Right ventricle myocardium superior (tissue), 1 donor: ENCODE measurements at places on chromosomes 12 and 14.

DNA sequence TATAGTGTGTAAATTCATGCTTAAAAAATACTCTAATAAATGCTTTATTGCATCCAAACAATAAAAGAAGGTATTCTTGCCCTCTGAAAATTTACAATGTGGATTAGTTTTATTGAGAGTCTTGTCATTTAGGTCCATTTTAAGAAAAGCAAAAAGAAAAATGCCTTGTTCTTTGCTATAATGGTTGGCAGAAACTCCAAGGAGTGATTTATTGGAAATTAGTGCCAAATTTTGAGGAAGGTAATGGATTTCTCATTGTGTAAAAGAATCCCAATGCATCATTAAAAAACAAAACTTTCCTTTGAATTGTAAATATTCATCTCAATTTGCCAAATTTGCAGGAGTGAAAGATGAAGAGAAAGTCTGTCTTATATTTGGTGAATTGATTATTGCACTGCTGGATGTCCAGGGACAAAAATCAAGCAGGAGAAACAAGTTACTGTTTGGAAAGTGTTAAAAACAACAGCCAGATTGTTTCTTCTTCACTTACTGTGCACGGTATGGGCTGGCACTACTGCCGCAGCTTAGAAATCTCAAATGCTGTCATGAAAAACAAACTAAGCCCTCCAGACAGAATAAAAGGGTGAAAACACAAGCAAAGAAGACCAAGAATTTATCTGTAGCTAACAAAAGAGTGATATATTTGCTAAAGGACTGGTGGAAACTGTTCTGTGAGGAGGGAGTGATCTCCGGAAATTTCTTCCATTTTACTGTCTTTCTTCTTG, 511.7 kb downstream of the TMTC2 start:
- DNase-seq, result no peak

DNA sequence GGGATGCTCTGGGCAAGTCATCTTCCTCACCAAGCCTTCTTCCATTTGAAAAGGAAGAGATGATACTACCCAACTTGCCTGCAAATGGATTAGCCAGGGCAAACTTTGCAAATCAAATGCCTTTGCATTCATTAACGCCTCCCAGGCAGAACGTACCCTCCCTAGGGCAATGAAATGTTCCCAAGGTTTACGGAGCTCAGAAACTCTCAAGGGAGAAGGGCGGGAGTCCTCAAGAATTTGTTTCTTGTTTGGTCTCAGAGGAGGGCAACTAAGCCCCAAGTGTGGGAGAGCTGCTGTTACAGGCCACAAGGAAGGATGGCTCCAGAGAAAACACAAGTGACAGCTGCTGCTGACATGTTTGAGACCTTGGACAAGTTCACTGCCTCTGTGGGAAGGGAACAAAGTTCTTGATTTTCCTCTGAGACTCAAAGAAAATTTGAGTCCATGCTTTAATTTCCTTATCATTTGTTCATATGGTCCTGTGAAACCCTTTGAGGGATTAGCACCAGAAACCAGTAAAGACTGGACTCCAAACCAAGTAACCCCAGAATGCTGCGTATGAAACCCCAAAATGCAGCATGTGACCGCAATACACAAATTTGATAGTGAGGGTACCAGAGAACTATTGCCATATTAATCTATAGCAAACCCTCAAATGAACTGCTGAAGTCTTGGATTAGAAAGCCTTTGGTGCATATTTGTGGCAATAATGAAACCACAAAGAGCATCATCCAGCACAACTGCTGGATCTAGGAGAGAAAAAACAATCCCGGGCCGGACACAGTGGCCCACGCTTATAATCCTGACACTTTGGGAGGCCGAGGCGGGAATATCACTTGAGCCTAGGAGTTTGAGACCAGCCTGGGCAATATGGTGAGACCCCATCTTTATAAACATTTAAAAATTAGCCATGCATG, 22.9 kb downstream of the SPTB start:
- no peak for DNase-seq

DNA sequence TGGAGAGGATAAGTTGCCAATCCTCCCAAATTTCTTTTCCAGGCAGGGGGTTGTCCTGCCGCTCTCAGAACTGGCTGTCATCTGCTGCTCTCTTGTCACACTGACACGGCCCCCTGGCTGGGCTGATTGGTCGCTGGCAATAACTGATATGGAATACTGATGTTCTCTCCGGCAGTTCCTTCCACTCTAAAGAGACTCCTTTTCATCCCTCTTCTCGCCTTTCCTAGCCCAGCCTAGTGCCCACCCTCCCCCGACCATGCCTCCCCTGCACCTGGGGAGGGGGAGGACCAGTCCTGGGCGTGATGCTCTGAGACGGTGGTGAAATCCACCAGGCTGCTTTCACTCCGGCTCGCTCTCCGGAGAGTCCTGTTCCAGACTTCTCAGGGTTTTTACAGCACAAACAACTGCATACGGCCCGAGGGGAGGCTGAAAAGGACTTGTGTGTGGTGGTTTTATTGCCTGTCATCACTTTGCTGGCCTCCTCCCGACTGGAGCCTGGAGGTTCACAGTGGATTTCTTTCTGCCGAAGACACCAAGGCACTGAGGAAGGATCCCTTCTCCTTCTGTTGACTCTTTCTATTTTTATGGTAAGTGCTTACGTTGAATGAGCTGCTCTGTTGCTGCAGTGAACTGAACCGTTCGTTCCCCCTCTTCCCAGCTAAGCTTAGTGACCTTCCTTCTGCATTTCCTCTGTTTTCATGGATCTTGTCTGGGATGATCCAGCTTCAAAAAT, at the start of gene ANO4:
Gene ANO4, plus strand, starts transcription at position 336 of the 733 bp plus-strand sequence. CDS start 107,010 bp downstream, outside the sequence.
- no peak for DNase-seq

- DNase-seq, result peak; percentile 30
Measured at GRCh38 chr12:47763481-47764346, 5.0 kb upstream of the RAPGEF3 start.
